ENCODE measurements at places on chromosomes 5 and 9. TPM values are rescaled to one million over a fixed set of nuclear protein-coding genes. Genes with fewer than 3 reads are reported as not detected.

DND1 gene
- total RNA-seq = 0.52 TPM

SPATA31C2 gene
- 0.09 TPM for total RNA-seq

IRGM gene
- 0.28 TPM for total RNA-seq

GRCh38 chr9:92289708-92290390 is 3.6 kb downstream of the IARS1 start:
- DNase-seq = no peak
- H3K27ac ChIP-seq = no peak overlapping the region
- H3K4me1 ChIP-seq = peaks cover 12% of the 10 kb centered on the region
- peaks cover 32% of the 10 kb centered on the region for H3K36me3 ChIP-seq
- H3K27me3 ChIP-seq = no peaks in the 10 kb centered on the region

GRCh38 chr5:149304195-149305078 is 32.8 kb downstream of the AFAP1L1 start:
- no peak overlapping the region for H3K4me3 ChIP-seq
- no peak for DNase-seq
- H3K36me3 ChIP-seq = no peaks in the 10 kb centered on the region
- H3K27me3 ChIP-seq = peaks cover 3% of the 10 kb centered on the region
- H3K4me1 ChIP-seq = peaks cover under 1% of the 10 kb centered on the region

Data from thymus (tissue), 14 donors.